Smooth muscle cell of the coronary artery (primary cell): ENCODE measurements at places on chromosomes 6 and 20. TPM values are rescaled to one million over a fixed set of nuclear protein-coding genes. Genes with fewer than 3 reads are reported as not detected.

SPINT3 gene
- not detected in 2 replicates for total RNA-seq

CRYBG1 gene
- 0.60 and 3.7 TPM in 2 replicates for total RNA-seq

EBF4 gene
- total RNA-seq = 0.59 and 0.75 TPM in 2 replicates

TMEM74B gene
- not detected in 2 replicates for total RNA-seq

ZMYND8 gene
- 6.2 and 9.8 TPM in 2 replicates for total RNA-seq

LY6G6F gene
- total RNA-seq = not detected in 2 replicates

NKX2-4 gene
- total RNA-seq = under 0.01 TPM in 1 of 2 replicates, not detected in the other

COL21A1 gene
- total RNA-seq = 0.53 and 29.5 TPM in 2 replicates

LTB gene
- total RNA-seq = not detected in 2 replicates

MUC22 gene
- not detected in 2 replicates for total RNA-seq

SMLR1 gene
- not detected in 2 replicates for total RNA-seq

OOEP gene
- total RNA-seq = not detected in 2 replicates

DPPA5 gene
- not detected in 2 replicates for total RNA-seq

CNR1 gene
- total RNA-seq = 0.45 TPM in 1 of 2 replicates, not detected in the other

LY6G6C gene
- total RNA-seq = not detected in 2 replicates

DAAM2 gene
- total RNA-seq = 12.1 and 19.3 TPM in 2 replicates

HTR1E gene
- not detected in 2 replicates for total RNA-seq

OPRL1 gene
- total RNA-seq = 1.5 and 2.3 TPM in 2 replicates

SPATA2 gene
- 0.59 and 0.98 TPM in 2 replicates for total RNA-seq

TMEM170B gene
- total RNA-seq = 0.45 and 1.1 TPM in 2 replicates

ARHGAP40 gene
- total RNA-seq = not detected in 2 replicates

OR2J3 gene
- not detected in 2 replicates for total RNA-seq
